ENCODE measurements at places on chromosomes 2 and 18. TPM values are rescaled to one million over a fixed set of nuclear protein-coding genes. Genes with fewer than 3 reads are reported as not detected.

Gene PROKR1
- not detected for total RNA-seq

Gene FAP
- 0.08 TPM for total RNA-seq

Gene GATA6
- total RNA-seq = 2.2 TPM

Gene TGFA
- total RNA-seq = 7.4 TPM

Gene DCC
- total RNA-seq = not detected

Gene CFC1
- total RNA-seq = not detected
